ENCODE measurements at places on chromosomes 12 and 14. TPM values are rescaled to one million over a fixed set of nuclear protein-coding genes. Genes with fewer than 3 reads are reported as not detected.

GRCh38 chr12:45591635-45592034 is 137.9 kb upstream of the ARID2 start:
- H3K27me3 ChIP-seq: peaks cover 7% of the 10 kb centered on the region
- no peak overlapping the region for H3K27ac ChIP-seq
- no peak overlapping the region for H3K4me3 ChIP-seq

DNA sequence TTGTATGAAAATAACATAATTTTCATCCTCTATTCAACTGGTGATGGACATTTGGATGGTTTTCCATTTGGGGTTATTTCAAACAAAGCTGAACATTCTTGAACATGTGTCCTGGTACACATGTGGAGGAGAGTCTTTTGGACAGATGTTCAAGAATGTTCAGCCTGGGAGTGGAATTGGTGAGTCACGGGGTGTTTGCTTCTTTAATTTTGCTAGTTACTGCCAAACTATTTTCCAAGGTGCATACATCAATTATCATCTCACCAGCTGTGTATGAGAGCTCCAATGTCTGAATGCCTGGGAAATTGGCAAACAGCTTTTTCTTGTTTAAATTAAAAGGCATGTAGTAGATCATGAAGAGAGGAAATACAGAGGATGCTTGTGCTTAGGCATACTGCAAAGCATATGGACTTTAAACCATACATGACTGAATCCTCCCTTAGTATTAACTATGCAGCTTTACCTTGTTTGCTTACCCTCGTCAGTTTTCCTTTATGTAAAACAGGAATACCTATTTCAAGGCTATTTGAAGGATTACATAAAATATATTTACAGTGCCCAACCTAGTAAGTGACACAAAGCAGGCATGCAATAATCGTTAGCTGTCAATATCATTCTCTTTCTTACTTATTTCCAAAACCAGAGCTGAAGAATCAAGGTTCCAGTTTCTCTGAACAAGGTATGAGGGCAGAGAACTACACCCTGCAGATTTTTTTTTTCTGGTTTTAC is 152.1 kb downstream of the ITPR2 start:
- H3K36me3 ChIP-seq: peaks cover 19% of the 10 kb centered on the region
- no peak for DNase-seq
- no peak overlapping the region for H3K4me3 ChIP-seq
- no peaks in the 10 kb centered on the region for H3K4me1 ChIP-seq
- no peak overlapping the region for H3K27ac ChIP-seq
- no peaks in the 10 kb centered on the region for H3K27me3 ChIP-seq

GRCh38 chr12:91423693-91424050 is 241.1 kb upstream of the DCN start:
- H3K4me1 ChIP-seq: no peaks in the 10 kb centered on the region
- DNase-seq: no peak
- H3K36me3 ChIP-seq: no peaks in the 10 kb centered on the region
- peaks cover 2% of the 10 kb centered on the region for H3K27me3 ChIP-seq
- H3K4me3 ChIP-seq: no peak overlapping the region
- no peak overlapping the region for H3K27ac ChIP-seq

- DNase-seq: peak; percentile 53
- peaks cover 9% of the 10 kb centered on the region for H3K27me3 ChIP-seq
- H3K4me1 ChIP-seq: no peaks in the 10 kb centered on the region
- H3K27ac ChIP-seq: no peak overlapping the region
- no peak overlapping the region for H3K4me3 ChIP-seq
Measured at GRCh38 chr14:20934148-20934762, 21.0 kb upstream of the RNASE2 start.

DNA sequence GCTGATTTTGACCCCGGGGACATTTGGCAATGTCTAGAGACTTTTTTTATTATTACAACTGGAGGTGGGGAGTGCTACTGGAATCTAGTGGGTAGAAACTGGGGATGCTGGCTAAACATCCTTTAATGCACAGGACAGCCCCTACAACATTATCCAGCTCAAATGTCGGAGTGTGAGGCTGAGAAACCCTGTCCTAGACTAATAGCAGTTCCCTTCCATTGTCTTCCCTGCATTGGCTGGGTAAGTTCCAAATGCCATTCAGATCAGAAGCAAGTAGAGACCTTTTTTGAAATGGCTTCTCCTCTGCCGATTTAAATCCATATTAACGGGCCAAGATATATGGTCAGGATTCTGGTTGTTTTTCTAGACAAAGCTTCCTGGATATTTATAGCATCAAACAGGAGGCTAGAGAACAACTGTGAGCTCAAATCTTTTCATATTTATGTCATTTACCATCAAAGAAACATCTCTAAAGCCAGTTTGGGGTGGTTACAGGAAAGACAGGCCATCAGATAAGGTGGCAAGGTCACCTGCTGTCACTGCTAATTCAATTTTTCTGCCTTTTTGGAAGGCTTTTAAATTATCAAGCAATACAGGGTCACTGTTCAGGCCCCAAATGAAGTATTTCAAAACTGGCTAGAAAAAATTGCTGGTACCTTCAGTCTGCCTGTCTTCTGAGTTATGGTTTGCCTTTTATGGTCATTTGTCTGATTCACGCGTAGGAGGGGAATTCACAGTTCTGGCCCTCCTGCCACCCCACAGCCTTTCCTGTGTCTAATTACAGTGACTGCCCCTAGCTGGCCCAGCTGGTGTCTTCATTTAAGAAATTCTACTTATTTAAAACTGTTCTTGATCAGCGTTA is 20.1 kb upstream of the AKAP5 start:
- no peak overlapping the region for H3K4me3 ChIP-seq
- H3K27ac ChIP-seq: peak overlapping the region; percentile 90
- H3K4me1 ChIP-seq: peaks cover 55% of the 10 kb centered on the region
- peak; percentile 78 for DNase-seq
- no peaks in the 10 kb centered on the region for H3K27me3 ChIP-seq
- H3K36me3 ChIP-seq: peaks cover 65% of the 10 kb centered on the region

EPS8 gene
- total RNA-seq: 1.4 TPM

GRCh38 chr14:87868920-87869319 is 124.1 kb downstream of the GALC start:
- no peak overlapping the region for H3K27ac ChIP-seq
- H3K4me1 ChIP-seq: no peaks in the 10 kb centered on the region
- no peaks in the 10 kb centered on the region for H3K36me3 ChIP-seq
- no peak for DNase-seq

STYX gene
- 18.5 TPM for total RNA-seq

MIPOL1 gene
- not detected for total RNA-seq

- no peaks in the 10 kb centered on the region for H3K4me1 ChIP-seq
- no peak for DNase-seq
- H3K36me3 ChIP-seq: no peaks in the 10 kb centered on the region
- no peak overlapping the region for H3K27ac ChIP-seq
- H3K4me3 ChIP-seq: no peak overlapping the region
Measured at GRCh38 chr12:42571327-42572009, 18.1 kb downstream of the PRICKLE1 start.

DNA sequence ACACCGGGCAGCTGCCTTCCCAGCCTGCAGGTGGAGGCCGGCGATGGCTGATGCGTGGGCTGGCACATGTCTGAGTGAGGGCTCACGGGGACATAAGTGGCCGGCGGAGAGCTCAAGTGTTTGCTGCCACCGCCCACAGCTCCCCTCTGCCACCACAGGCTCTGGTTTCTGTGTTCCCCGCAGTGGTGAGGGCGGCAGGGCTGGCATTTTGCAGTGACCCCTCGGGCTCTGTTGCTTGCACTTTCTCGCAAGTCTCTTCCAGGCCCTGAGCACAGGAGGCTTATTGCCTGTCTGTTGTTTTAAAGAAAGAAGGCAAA is 271.0 kb upstream of the RTL1 start:
- no peaks in the 10 kb centered on the region for H3K36me3 ChIP-seq
- no peak overlapping the region for H3K4me3 ChIP-seq
- H3K27ac ChIP-seq: no peak overlapping the region
- no peaks in the 10 kb centered on the region for H3K4me1 ChIP-seq
- no peak for DNase-seq
- no peaks in the 10 kb centered on the region for H3K27me3 ChIP-seq

- H3K36me3 ChIP-seq: no peaks in the 10 kb centered on the region
- no peak overlapping the region for H3K4me3 ChIP-seq
- H3K27ac ChIP-seq: no peak overlapping the region
- no peaks in the 10 kb centered on the region for H3K4me1 ChIP-seq
Measured at GRCh38 chr12:91140026-91140931, 29.0 kb upstream of the LUM start.

All from activated CD8-positive, alpha-beta memory T cell treated with anti-CD3 and anti-CD28 coated beads, Interleukin-2, amount 10 ng/mL, durations not matched to agents 7 days and 5 days (primary cell).